ENCODE measurements at places on chromosomes 11 and 22.

GRCh38 chr11:131886201-131886600 lies 515.8 kb downstream of the NTM start:
- no peak for DNase-seq

DNA sequence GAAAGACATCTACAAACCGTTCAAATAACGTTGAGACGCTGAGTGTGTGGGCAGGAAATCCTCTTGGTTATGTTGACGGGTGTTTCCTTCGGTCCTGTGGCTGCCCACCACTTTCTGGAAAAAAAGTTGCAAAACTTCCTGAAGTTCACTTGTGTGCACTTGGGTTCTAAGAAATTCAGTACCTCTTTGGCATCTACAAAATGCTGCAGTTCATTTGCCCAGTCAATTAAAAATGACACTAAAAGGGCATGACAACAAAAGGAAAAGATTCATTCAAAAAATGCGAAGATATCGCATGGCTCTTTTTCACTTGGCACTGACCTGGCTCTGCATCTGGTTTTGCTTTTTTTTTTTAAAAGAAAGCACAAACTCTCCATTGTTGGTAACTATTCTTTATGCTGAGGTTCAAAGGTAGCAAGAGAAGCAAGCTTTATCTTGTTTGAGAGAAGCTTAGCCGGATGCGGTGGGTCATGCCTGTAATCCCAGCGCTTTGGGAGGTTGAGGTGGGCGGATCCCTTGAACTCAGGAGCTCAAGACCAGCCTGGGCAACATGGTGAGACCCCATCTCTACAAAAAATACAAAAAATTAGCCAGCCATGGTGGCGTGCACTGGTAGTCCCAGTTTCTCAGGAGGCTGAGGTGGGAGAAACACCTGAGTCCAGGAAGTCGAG lies 10.6 kb upstream of the XBP1 start:
- DNase-seq = no peak

DNA sequence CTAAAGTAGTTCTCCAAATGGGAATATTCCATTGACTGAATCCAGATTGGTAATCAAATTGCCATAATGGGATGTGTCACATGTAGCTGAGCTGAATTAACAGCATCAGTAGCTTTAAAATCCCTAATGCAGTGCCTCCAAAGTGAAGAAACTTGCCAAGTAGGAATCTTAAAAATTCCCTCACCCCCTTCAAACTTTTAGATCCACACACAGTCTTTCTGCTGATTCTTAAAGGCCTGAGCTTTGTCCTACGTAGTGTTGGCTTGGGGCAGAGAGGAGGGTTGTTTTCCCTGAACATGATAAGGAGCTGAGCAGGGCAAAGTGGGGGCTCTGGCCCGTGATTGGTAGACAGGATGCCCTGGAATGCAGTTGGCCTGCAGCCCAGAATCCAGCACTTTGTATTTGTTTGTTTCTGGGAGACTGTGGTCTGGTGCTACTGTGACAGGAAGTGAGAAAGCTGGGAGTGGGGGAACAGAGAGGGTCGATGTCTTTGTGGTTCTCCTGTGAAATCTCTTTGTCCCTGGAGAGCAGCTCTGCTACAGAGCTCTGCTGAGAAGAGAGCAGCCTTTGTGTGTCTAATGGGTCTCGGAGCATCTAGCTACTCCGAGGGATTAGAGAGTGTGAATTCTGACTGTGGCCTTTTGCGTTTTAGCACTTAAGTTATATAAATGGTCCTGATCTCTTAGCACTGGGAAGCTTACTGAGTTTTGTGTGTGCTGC lies 16.9 kb downstream of the CTNND1 start:
- DNase-seq = no peak

- no peak for DNase-seq
These were observed 14.2 kb upstream of the ST14 start for GRCh38 chr11:130145311-130145812.

GRCh38 chr11:33445761-33446161 lies 188.6 kb downstream of the HIPK3 start:
- DNase-seq = no peak

GRCh38 chr11:93997741-93998140 lies 23.4 kb upstream of the HEPHL1 start:
- DNase-seq = no peak

GRCh38 chr11:91527380-91528030 lies 697.1 kb upstream of the FAT3 start:
- DNase-seq = no peak

- DNase-seq = no peak
These were observed 66.8 kb downstream of the CYB5R2 start for GRCh38 chr11:7606496-7606895.

DNA sequence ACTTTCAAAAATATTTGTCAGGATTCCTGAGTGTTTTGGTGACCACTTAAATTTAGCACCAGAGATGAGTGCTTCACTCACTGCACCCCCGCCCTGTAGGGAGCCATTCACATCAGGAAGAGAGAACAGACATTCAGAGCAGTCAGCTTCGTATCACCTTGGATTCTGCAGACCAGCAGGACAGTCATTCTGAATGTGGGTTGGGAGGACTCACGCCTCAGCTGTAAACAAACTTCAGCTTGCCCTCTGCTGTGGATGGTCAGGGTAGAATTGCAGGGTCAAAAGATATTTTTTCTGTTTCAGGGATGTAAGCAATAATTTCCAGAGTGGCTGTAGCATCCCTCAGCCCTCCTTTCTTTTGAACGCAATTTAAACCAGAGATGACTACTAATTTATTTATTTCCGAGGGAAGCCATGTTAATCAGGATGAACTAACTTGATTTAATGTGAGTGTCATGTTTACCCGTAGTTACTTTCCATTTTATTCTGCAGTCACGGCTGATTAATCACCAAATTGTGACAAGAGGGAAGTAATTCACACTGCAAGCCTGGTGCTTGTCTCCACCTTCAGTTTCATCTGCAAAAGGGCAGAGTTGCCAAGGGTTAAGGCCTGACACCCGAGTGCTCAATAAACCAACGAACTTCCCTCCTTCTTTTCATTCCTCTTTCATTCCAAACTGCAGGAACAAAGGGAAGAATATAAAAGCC lies 174.2 kb upstream of the DDI1 start:
- no peak for DNase-seq

DNA sequence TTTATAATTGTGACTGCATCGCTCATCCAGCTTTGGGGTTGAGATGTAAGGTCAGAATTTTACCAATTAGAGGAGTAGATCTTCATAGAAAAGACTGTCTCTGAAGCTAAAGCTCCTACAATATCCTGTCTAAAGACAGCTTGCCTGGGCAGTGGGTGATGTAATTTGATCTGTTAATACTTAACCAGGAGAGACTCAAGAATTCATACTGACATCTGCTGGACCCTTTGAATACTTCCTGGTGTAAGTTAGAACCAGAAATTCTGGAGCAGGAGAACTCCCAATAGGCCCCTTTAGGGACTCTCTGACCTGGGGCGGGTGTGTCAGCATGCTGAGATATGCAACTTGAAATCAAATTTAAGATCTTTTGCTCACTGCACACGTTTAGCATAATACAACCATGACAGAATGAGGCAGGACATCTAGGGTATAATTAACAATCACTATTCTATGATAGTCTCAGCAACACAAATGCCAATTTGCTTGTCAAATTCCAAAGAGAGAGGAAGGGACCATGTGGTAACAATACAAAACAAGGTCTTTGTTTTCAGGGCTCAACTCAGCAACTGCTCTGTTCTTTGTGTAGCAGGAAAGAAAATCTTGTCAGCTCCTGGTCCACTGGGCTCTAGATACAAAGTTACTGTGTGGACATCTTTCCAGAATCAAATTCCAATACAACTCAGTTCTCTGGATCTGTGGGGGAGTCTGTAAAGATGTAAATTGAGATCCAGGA lies 143.9 kb downstream of the INSC start:
- no peak for DNase-seq

DNA sequence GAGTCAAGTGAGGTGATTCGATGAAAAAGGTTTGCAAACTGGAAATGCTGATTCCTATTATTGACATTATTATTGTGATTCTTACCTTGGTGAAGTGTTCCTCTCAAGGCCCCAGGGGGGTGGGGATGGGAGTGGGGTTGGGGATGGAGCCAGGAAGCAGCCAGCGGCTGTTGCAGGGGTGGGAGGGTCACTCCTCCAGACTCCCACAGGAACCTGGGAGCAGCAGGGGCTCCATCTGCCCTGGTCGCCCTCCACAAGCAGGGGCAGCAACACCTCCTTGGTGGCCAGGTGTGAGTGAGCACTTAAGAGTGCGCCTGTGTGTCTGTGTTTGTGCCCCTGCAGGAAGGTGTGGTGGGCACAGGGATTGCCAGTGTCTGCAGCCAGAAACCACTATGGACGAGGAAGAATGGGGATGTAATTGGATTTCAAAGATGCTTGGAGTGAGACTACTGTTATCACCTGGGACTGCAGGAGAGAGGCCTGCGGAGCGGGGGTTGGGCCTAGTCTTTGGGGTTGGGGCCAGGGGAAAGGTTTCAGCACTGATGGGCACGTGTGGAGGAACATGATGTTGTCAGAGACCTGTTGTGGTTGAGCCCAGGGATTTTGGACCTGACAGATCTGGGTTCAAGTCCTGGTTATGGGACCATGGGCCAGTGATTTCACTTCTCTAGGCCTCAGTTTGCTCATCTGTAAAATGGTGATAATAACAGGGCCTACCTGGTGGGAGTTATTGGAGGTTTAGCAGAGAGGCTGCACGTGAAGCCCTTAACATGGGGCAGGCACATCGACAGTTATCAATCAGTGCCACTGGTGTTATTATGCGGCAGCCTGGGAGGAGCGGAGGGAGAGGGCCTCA lies 3.6 kb upstream of the TP53I11 start:
- no peak for DNase-seq

DNA sequence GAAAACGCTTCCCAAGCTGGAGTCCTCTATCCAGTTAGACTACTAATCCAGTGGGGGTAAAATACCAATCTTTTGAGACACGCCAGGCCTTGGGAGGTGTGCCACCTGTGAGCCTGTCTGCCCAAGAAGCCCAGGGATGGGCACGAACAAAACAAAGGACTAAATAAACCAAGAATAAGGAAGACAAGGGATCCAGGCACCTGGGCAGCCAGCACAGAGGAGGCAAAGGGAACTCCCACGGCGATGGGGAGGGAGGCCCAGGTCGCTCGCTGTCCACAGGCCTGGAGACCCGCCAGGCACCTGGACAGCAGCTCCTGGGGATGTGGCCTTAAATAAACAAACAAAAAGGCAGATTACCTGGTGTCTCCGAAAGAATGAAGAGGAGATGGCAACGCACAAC lies 31.4 kb downstream of the LRFN4 start:
- no peak for DNase-seq

DNA sequence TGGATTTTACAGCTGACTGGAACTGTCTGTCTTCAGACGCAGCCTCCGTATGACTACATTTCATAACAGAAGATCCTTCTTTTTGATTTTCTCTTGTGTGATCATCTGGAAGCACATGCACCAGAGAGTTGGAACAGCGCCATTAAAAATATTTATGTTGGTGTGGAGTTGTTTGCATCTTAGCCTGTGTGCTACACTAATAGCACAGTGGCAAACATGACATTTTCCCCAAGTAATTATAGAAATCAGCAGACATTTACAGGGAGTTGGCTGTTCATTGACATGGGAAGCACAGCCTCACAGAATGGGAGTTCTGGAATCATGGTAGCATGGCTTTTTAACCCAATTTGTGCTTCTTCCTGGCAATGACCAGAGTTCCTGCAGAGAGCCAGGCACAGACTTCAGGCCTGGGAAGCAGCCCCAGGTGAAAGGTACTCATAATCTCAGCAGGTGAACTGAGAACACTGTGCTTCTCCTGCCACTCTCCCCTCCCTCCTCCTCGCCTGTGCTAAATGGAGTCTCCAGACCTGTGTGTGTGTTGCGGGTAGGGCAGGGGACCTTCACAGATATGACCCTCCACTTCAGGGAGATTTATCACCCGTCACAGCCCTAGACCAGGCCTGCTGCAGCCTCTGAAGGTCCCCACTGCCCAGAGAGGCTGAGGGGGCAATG lies 82.8 kb upstream of the PLET1 start:
- no peak for DNase-seq

DNA sequence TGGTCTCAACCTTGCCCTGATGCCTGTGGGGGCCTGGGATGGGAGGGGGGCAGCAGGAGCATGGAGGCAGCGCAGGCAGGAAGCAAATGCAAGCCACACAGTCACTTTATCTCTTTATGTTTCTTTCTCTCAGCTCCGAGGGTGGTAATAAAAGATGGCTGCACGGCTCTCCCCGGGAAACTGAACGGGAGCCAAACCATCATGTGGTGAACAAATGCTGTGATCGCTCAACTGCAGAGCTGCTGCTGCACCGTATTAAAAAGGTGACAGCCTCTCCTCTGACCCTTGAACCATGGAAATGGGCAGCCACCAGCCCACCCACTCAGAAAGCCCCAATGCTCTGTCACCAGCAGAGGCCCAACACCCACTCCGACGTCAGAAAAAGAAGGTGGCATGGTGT lies 110.0 kb downstream of the TIMP3 start:
- no peak for DNase-seq

DNA sequence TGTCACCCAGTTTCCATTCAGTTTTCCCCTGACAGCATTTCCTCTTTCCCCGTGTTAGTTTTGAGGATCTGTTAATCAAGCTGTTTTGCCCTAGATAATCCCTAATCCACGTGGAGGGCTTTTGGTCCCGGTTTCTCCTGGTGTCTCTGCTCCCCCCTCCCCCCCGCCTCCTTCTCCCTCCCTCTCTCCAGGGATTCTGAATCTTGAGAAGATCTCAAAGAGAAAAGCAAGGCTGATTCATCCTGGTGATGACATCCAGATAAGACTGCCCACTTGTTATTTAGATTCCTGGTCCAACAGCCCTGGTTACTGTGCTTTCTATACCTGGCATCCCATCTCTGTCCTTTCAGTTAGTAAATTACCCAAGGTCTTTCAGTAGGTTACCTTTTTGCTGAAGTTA lies 59.4 kb downstream of the KCNA4 start:
- no peak for DNase-seq

DNA sequence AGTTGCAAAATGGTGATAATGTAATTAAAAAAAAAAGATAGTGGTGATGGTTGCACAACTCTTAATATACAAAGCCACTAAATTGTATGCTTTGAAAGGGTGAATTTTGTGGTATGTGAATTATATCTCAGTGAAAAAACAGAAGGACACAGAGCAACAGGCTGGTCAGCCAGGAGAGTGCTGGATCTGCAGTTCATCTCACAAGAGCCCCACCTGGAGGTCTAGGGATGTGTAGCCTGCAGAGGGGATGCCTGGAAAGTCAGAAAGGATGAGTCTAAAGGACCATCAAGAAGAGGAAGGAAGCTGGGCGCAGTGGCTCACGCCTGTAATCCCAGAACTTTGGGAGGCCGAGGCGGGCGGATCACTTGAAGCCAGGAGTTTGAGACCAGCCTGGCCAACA lies 9.0 kb downstream of the POLR3H start:
- DNase-seq = no peak

DNA sequence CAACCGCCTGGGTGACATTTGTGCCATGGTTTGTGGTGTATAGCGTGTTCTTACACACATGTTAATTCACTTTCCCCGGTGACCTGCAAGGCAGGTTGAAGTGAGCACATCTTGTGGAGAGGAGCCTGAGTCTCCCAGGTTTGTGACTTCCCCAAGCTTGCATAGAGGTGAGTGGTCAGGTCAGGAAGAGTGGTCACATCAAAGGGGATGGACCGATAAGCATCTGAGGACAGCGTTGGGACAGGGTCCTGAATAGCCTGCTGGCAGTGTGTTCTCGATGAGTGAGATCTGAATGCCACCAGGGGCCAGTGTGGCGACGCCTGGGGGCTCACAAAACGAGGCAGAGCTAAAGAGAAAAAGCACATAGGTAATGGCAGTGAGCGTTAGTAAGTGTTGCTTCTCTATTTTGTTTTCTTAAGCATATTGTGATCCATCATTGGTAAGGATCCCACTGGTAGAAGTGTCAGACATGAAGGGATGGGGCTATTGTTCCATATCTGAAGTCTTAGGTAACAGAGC lies 154.6 kb downstream of the GRIK4 start:
- DNase-seq = no peak

Data from hematopoietic multipotent progenitor cell treated with erythropoietin and hydrocortisone succinate and interleukin-3 and kit ligand, for 17 days (in vitro differentiated cells).